NCI-H1417 treated with DMSO at 0.1 percent for 48 hours (cell line): ENCODE measurements at places on chromosomes 16 and 17.

DNA sequence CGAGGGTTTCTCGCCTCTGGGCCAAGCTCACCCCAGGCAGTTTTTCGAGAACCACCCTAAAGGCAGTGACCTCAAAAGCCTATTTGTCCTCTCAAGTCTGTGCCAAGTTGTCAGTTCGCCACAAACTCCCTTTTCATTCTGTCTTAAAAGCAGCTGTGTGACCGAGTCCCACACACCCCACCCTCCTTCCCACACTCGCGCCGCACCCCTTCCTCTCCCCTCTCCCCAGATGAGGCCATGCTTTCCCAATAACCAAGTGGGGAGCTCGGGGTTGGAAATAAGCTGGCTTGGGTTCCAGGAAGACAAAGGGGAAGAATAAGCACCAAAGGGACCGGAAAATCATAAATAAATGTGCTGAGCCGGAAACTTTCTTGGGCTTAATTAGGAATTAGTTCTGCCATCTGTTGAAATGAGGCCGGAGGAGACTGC is 36.7 kb downstream of the GRIN2C start:
- DNase-seq, result no peak

DNA sequence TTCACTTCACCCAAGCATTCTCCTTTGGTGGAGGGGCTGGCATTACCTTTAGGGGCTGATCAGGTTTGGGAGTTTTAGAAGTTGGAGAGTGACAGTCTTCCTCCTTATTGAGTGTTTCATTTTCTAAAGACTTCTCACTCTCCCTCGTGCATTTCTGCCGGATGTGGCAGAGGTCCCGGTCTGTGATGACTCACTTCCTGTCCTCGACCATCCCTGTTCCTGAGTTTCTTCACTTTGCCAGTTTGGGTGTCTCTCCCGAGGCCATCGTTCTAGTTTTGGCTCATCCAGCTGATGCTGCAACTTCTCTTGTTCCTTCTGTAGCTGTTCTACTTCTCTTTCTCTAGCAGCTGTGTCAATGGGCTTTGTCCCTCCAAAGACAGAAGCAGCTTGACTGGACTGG is 104.3 kb downstream of the PHKB start:
- no peak for DNase-seq

GRCh38 chr17:33874617-33875060 is 380.4 kb upstream of the CCL2 start:
- DNase-seq, result no peak

- no peak for DNase-seq
Measured at GRCh38 chr16:66489818-66490217, 60.1 kb downstream of the TK2 start.

DNA sequence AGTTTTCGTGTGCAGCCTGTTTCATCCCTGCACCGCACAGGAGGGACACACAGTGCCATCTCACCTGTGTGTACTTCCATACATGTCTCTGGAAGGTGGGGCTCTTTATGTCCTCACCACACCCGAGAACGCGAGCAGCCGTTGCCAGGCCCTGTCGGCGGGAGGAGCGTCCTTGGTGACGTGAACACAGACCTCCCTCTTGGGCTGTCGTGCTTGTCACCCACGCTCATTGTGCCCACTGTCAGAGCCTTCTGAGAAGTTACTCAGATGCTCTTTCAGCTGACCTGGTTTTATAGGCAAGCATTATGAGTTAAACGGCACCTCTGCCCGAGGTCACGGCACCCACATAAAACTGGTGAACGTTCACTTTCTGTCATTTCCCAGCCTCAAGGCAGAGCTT is 40.2 kb downstream of the ZNF750 start:
- no peak for DNase-seq

- DNase-seq, result no peak
Measured at GRCh38 chr16:89983536-89983935, 35.0 kb downstream of the DEF8 start.

- DNase-seq, result no peak
Measured at GRCh38 chr16:50393858-50394802, 25.3 kb upstream of the BRD7 start.
